Cardiac septum (tissue), 1 donor: ENCODE measurements at places on chromosomes 11 and 22. TPM values are rescaled to one million over a fixed set of nuclear protein-coding genes. Genes with fewer than 3 reads are reported as not detected.

The CACNA1I gene
- total RNA-seq = 0.03 TPM

The TESMIN gene
- 0.46 TPM for total RNA-seq

The SLC22A25 gene
- not detected for total RNA-seq

The HSPB2 gene
- 59.9 TPM for total RNA-seq

The NNMT gene
- total RNA-seq = 72.9 TPM

The CKAP5 gene
- total RNA-seq = 84.2 TPM

The KRTAP5-1 gene
- not detected for total RNA-seq

The TNNT3 gene
- total RNA-seq = 41.5 TPM

The HBG2 gene
- 0.94 TPM for total RNA-seq

The OR4D5 gene
- total RNA-seq = not detected
